NCI-H1048 (cell line): ENCODE measurements at places on chromosomes 16 and 17.

GRCh38 chr16:75160386-75160785 lies 12.1 kb downstream of the ZFP1 start:
- DNase-seq, result no peak

- DNase-seq, result no peak
Observed at GRCh38 chr17:82592767-82593589, 55.3 kb downstream of the WDR45B start.

GRCh38 chr16:71794018-71794417 lies 14.6 kb downstream of the AP1G1 start:
- no peak for DNase-seq

GRCh38 chr17:59827721-59828477 lies 64.8 kb downstream of the TUBD1 start:
- DNase-seq, result no peak

GRCh38 chr16:73053364-73054124 lies 5.6 kb upstream of the ZFHX3 start:
- no peak for DNase-seq

GRCh38 chr17:59671386-59671785 lies 35.8 kb downstream of the PTRH2 start:
- DNase-seq, result no peak

GRCh38 chr17:74852237-74853047 lies 7.2 kb downstream of the GRIN2C start:
- peak; percentile 80 for DNase-seq

- DNase-seq, result no peak
Observed at GRCh38 chr16:74623214-74623838, 16.4 kb upstream of the GLG1 start.

- DNase-seq, result no peak
Observed at GRCh38 chr17:56937687-56938086, 23.2 kb downstream of the COIL start.

DNA sequence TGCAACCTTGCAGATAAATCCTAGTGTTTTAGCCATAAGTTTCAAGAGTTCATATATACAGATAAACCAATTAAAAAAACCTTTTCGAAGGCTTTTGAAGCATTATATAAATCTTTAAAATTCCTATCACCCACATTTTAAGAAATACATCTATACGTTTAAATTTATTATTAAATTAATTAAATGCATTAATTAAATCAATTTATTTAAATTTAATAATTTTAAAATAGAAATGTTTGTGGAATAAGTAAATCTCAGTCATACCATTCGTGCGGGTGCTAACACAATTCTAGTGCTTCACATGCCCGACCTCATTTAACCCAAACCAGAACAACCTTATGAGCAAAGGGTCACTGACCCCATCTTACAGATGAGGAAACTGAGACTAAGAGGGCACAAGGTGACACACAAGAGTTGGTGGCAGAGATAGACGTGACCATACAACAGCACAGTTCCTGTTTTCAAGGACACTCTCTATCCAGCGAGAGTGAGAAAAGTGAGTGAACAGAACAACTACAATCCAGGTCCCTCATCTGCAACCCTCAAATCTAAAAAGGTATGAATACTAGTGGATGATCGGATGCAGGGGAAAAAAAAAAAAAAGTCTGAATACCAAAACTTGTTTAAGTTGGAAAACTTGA lies 1.4 kb downstream of the NSMCE1 start:
- DNase-seq, result no peak

DNA sequence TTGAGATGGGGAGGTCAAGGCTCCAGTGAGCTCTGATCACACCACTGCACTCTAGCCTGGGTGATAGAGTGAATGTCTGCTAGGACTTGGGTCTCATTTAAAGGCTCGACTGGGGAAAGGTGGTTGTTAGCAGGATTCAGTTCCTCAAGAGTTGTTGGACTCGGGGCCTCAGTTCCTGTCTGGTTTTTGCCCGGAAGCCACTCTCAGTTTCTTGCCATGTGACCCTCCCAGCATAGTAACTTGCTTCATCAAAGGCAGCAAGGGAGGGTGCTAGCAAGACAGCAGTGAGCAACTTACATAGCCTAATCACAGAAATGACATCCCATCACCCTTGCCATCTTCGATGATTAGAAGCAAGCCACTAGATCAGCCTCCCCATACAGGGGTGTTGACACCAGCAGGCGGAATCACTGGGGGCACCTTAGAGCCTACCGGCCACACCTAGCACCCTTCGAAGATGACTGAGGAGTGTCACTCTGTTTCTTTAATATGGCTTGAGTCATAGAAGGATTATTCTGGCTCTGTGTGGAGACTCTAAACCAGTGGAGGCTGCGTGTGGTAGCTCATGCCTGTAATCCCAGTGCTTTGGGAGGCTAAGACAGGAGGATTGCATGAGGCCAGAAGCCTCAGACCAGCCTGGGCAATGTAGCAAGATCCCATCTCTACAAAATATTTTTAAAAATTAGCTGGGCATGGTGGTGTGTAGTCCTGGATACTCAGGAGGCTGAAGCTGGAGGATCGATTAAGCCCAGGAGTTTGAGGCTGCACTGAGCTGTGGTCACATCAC lies 13.2 kb upstream of the SCNN1B start:
- no peak for DNase-seq

- DNase-seq, result no peak
Observed at GRCh38 chr17:19242323-19242722, 5.2 kb downstream of the EPN2 start.

DNA sequence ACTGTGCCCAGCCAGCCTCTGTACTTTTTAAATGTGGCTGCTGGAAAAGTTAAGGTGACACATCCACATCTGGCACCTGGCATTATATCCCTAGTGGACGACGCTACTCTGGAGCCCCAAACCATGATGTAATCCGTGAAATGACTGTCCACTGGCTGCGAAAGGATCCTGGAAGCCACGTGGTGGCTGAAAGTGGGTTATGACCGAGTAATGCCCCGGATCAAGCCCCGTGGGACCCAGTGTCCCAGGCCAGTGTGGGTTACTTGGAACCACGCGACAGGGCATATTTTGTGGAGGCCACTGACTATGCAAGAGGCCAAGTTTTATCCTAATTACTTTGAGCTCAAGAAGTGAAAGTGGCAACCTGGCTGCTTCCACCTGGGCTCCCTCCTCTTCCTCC lies 79.6 kb downstream of the PGS1 start:
- no peak for DNase-seq

- no peak for DNase-seq
Observed at GRCh38 chr17:56604691-56605290, 11.3 kb downstream of the NOG start.

- no peak for DNase-seq
Observed at GRCh38 chr17:38613981-38614779, 8.4 kb upstream of the SRCIN1 start.

- DNase-seq, result no peak
Observed at GRCh38 chr16:17469011-17469740, 1.6 kb downstream of the XYLT1 start.

GRCh38 chr17:57676543-57676942 lies 68.6 kb downstream of the CCDC182 start:
- DNase-seq, result no peak

- no peak for DNase-seq
Observed at GRCh38 chr17:79936641-79937381, 97.6 kb upstream of the CBX4 start.

DNA sequence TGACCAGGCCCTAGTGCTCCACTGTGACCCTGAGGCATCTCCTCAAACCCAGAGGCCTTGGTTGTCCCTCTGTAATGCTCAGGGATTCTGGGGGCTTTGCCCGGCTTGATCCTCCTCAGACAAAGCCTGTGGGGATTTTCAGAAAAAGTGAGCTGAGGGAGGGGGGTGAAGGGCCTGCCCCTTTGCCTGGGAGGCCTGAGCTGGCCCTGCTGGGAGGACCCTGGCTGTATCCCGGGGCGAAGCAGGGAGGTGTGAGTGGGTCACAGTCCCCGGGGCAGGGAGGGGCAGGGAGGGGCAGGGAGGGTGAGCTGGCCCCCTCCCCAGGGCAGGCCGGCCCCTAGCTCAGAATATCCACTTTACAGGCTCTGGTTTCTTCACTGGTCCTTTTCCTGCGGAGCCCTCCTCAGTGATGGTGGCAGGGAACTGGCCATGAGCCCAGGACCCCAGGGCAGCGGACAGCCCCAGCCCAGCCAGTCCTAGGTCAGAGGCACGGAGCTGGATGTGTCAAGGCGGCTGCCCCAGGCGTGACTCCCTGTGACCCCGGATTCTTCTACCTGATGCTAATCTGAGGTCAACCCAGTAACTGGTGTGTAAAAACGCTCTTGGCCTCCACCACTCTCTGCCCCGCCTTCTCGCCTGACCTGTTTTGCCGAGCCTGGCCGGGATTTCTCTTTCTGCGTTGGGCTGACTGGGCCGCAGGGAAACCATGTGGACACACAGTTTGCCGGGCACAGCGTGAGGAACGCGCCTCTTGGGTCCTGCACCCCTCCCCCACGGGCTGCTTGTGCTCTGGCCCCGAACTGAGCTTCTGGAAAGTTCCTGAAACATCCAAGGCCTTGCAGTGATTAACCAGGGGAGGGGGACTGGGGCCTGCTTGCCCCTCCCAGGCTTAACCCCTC lies 5.8 kb upstream of the FASN start:
- no peak for DNase-seq

DNA sequence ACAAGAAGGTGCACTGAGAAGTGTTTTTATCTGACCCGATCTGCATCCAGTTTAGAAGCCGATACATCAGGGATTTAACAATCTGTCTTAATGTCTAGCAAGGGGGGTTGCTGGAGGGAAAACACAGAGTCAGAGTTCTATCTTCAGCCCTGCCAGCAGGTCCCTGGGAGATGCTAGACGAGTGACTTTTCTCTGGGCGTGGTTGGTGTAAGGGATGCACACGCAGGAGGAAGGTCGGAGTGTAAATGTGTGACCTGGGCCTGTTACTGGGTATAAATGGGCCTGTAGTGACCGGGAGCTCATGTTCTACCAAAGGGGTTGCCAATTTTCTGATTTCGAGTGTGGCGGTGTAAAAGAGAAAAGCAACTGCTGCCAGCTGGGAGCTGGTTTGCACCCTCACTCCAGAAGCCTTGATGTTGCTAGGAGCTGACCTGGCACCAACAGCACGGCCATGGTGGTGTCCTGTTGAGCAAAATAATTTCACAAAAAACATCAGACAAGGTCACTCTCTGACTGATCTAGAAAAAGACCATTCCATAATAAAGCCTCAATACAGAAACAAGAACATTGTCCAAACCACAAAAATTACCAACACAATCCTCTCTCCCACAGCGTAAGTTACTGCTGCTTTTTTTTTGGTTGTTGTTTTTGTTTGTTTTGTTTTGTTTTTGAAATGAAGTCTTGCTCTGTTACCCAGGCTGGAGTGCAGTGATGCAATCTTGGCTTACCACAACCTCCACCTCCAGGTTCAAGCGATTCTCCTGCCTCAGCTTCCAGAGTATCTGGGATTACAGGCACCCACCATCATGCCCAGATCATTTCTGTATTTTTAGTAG lies 1.3 kb upstream of the KCTD13 start:
- no peak for DNase-seq
